ENCODE measurements at places on chromosomes 4 and X.

DNA sequence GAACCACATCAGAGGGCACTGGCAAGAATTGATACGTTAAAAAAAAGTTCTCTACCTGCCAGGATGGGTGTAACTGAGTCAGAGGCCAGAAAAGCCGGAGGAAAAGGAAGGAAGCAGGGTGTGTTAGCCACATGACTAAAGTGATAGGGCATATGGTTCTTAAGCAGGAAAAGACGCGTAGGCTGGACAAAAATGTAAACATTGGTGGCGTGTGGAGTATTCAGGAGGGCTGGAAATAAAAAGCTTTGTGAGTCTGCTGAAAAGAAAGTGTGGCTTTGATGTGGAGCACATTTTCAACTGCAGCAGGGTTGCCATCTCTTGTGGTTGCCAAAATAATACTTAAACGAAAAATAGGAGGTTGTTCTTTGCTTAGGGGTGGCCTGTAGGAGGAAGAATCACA is 186.5 kb upstream of the RPL34 start:
- DNase-seq = no peak

DNA sequence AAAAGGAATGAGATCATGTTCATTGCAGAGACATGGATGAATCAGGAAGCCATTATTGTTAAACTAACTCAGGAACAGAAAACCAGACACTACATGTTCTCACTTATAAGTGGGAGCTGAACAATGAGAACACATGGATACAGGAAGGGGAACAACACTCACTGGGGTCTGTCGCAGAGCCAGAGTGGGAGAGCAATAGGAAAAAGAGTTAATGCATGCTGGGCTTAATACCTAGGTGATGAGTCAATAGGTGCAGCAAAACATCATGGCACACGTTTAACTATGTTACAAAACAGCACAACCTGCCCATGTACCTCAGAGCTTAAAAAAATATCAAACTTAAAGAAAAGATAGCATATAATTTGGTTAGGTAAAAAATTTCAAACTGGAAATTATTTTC is 281.4 kb downstream of the PABPC4L start:
- no peak for DNase-seq

DNA sequence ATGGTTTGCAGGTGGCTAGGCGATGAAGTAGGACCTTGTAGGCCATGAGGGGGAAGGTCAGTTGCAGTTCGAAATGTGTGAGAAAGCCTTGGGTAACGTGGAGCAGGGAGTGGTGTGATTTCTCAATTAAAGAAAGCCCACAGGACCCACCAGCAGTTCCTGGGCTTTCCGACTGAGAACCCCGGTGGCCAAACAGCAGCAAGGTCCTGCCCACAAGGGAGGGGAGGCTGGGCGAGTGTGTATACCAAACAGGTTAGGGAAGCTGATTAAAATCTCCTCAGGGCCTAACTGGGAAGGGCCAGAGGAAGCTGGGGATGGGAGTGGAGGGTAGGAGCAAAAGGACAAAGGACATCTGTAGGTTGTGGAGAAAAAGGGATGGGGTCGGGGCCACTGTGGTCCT is 2.4 kb downstream of the ATP6AP1 start:
- no peak for DNase-seq

GRCh38 chrX:134949271-134949670 is 41.5 kb upstream of the SMIM10 start:
- DNase-seq = no peak

GRCh38 chr4:622996-623913 is 2.1 kb upstream of the PDE6B start:
- DNase-seq = no peak

All from stimulated activated CD8-positive, alpha-beta memory T cell treated with anti-CD3 and anti-CD28 coated beads, Interleukin-7, amount 100 ng/mL, for 24 hours (primary cell).